A673 (cell line): ENCODE measurements at places on chromosomes 1 and 21. TPM values are rescaled to one million over a fixed set of nuclear protein-coding genes. Genes with fewer than 3 reads are reported as not detected.

Gene ZFP69B
- total RNA-seq: 14.1 and 18.5 TPM in 2 replicates

- DNase-seq: no peak
These were observed 32.1 kb upstream of the IGSF3 start for GRCh38 chr1:116699605-116700004.

Gene EFNA1
- 0.90 and 1.0 TPM in 2 replicates for total RNA-seq

Gene GRHL3
- total RNA-seq: 0.20 TPM in 1 of 2 replicates, not detected in the other

- peak; percentile 22 for DNase-seq
These were observed 31.7 kb downstream of the OR13G1 start for GRCh38 chr1:247647864-247648263.
